Stimulated activated CD4-positive, alpha-beta T cell treated with anti-CD3 and anti-CD28 coated beads, Interleukin-2, amount 100 ng/mL, for 48 hours (primary cell): ENCODE measurements at places on chromosomes 16 and 17.

DNA sequence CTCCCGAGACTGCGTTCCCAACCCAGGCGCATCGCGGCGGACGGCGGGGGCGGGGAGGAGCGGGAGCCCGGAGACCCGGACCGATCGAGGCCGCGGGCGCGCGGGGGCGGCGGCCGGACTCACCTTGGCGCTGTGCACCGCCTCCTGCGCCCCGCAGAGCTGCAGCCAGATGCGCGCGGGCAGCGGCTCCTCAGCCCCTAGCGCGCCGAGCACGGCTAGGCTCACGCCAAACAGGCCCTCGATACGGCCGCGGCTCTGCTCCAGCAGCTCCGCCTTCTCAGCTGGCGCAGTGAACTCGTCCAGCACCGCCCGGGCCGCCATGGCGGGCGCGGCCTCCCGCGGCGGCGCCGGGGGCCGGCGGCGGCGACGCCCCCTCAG, 339 bp downstream of the N4BP1 start:
- no peak for DNase-seq

DNA sequence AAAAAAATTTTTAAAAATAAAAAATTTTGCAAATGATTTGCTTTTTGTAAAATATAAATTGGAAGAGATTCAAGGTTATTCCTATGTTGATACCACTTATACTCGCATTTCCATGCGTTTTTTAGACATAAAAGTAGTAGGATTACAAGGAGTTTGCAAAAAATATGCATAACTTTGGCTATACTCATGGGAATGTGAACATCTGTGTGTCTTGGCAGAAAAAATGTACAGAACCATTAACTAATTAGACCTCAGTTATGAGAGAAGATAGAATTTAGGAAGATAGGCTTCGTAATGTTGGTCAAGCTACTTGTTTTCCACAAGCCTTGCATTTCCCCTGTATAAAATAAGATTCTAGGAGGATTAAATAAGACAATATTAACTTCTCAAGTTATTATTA, 61.1 kb upstream of the VPS4A start:
- no peak for DNase-seq

DNA sequence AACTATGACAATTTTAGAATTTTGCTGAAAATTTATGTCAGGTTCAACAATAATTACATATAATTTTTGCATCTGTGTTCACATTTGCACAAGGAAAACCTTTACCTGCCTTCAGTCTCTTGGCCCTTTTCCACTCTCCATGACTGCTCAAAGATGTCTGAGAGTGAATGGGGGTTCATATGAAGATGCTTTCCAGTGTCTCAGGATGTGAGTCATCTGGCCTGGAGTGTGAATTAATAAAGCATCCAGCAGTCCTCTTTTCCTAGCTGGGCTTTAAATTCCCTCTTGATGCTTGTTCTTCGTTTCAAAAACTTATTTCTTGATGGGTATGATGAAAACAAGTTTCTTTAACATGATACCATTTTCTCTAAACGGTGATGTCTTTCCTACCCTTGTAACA, 99.9 kb downstream of the CDK5R1 start:
- DNase-seq = no peak

GRCh38 chr16:79019431-79019830, 581.1 kb downstream of the MAF start:
- no peak for DNase-seq

DNA sequence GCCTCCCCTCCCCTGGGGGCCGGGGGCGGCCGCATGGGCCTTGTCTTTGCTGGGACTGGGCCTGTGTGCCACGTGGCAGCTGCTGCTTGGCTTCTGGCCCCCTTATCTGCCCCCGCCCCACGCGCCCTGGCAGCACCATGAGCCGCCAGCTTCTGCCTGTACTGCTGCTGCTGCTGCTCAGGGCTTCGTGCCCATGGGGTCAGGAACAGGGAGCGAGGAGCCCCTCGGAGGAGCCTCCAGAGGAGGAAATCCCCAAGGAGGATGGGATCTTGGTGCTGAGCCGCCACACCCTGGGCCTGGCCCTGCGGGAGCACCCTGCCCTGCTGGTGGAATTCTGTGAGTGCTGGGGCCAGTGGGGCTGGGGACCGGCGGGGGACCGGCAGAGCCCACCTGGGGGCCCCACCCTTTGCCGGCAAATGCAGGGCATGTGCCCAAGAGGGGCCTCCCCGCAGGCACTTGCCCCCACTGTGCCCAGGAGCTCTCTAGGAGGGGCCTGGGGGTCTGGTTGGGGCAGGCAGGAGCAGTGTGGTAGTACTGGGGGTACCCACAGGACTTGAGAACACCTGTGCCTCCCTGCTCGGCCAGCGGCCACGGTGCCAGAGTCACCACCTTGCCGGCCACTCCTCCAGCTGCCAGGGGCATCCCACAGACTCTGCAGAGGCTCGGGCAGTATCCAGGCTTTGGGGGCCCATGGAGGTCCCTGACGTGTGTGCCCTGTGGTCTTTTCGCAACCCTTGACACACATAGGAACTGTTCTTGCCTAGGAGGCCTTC, at the start of gene PDIA2:
PDIA2 (plus strand) TSS at position 132 of the 773 bp plus-strand sequence; CDS start at position 138, 6 bp downstream.
- no peak for DNase-seq

DNA sequence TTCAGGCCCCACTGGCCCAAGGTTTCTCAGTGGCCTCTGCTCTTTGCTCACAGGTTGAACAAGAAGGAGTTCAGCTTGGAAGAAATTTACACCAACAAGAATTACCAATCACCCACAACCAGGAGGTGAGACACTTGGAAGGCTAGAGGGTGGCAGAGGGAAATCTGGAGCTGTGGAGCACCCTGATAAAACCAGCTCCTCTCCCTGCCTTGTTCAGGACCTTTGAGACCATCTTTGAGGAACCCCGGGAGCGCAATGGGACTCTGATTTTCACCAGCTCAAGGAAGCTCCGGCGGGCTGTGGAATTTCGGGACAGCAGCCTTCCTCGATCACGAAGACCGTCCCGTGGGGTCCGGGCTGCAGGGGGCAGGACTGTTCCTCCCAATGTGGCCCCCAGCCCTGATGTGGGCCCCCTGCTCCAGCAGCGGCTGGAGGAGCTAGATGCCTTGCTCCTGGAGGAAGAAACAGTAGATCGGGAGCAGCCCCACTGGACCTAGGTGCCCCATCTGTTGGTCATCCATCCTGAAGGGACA, 2.4 kb upstream of the FBRS start:
- no peak for DNase-seq

DNA sequence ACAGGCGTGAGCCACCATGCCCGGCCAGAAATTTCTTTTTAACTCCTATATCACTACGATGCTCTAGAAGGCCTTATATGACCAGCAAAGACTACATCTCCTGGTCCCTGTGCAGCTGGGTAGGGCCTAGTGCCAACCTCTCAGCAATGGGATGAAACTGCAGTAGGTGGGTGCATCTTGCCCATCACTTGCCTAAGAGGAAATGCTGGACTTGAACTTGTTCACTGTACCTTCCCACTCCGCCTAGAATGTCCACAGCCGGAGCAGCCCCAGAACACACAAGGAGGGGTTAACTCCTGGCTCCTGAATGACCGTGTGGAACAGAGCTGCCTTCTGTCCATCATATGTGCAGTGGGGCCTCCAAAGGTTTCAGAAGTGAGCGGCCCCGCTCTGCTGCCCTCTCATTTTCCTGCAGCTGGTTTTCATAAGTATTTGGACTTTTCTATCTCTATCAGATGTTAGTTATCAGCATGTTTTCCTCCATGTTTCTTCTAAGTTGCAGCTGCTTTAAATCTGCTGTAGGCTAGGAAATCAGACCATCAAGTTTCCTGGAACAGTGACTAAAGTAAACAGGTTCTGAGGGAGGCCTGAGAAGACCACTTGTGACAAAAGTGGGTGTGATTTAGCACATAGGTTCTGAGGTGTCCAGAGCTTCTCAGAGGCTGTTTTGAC, 52.5 kb downstream of the WSB1 start:
- DNase-seq = no peak
